ENCODE measurements at places on chromosomes 5 and 9.

DNA sequence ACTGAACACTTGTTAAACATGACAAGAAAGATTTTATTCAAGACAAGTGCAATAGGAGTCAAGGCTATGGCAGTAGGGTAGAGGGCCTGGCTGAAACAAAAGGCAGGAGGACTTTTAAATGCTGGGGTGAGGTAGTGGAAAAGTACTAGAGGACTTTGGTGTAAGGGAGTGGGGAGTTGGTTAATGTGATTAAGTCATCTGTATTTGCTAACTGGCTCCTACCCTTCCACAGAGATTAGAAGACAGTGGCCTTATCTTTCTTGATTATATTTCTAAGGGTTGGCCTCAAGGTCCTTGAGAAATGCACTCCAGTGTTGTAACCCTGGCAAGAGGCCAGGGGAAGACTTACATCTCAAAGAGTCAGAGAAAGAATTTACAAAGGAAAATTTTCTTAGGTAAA, 160.2 kb upstream of the FTMT start:
- no peak for DNase-seq

GRCh38 chr5:85052826-85053225, 668.1 kb upstream of the EDIL3 start:
- DNase-seq: no peak

DNA sequence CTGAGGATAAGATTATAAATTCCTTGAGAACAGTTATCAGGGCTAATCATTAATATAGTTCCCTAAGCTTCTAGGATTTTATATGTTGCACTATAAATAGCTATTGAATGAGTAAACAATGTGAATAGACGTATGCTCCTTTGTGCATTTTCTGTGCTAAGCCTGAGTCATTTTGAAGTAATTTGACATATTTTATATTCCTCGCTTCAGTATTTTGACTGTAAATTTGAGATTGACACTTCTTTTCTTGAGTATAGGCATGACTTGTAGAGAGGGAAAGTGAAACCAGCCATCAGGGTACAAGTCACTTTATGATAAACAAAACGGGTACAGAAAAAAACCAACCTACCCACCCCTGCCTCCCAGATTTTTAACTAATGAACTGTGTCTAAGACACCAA, 367.7 kb upstream of the PRR16 start:
- DNase-seq: no peak

GRCh38 chr9:2623288-2624050, 1.9 kb downstream of the VLDLR start:
- peak; percentile 51 for DNase-seq

DNA sequence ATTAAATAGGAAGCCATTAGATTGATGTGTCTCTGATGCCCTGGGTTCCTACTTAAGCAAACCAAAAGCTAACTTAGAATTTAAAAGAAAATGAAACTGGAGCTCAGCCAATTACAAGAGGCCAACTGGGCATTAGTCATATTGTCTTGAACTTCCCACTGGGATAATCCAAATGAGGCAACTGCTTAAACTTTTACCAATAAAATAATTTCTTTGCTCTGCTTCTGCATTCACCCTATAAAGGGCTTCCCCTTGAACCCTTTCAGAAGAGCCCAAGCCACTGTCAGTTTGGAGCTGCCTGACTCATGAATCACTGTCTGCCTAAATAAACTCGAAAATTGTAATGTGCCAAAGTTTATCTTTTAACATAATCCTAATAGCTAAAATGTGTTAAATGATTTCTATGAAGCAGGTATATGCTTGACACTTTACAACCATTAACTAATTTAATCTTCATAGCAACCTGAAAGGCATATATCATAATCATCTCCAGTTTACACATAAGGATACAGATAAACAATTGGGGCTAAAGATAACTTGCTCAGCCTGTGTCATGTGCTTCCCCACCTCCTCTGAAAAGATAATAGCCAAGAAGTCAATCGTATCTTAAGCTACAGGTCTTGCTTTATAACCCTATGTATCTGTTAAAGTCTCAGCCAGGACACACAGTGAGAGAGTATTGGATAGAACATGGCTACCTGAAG, 11.5 kb downstream of the GPR150 start:
- no peak for DNase-seq

GRCh38 chr9:73640971-73641370, 489.3 kb downstream of the ANXA1 start:
- no peak for DNase-seq

- peak; percentile 93 for DNase-seq
These were observed 54.1 kb downstream of the DUSP1 start for GRCh38 chr5:172716796-172717313.

All from neural crest cell (in vitro differentiated cells).